ENCODE measurements at places on chromosomes 12 and 14.

- DNase-seq = no peak
These were observed 71.5 kb downstream of the SCARB1 start for GRCh38 chr12:124792156-124792555.

GRCh38 chr14:72303930-72304329, 371.7 kb downstream of the RGS6 start:
- DNase-seq = no peak

- DNase-seq = no peak
These were observed 29.3 kb downstream of the HECTD4 start for GRCh38 chr12:112352921-112353320.

DNA sequence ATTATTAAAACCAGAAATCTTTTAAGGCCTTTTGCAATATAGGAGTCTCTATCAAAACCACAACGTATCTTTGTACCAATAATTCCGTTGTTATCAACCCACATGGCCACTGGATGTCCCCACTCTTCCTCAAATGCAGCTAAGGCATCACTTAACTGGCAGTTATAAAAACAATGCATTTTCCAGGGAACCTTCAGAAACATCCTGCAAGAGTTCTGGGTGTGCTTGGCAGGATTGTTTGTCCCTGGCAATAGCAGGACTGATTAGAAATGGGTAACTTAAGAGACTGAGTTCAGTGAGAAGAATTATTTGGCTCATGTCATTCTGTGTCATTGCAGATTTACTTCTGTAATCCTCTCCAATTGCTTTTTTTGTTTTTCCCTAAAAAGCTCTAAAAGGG, 112.0 kb downstream of the SLC15A5 start:
- DNase-seq = no peak

DNA sequence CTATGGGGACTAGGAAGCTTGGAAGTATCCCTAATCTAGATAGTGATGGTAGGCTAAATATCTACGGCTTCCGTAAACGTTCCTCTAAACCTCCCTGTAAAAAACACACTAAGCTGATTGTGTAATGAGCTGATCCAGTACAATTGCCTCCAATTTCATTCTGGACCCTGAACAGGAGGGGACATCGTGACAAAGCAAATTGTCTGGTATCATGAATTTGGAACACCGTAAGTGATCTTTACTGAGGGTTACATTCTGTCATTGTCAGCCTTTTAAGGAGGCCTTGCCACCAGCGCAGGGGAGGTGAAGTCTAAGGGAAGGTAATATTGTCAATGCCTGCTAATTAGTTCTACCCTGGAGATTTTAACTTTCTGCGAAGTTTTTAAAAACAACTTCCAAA, 487 bp upstream of the MGST1 start:
- DNase-seq = no peak

DNA sequence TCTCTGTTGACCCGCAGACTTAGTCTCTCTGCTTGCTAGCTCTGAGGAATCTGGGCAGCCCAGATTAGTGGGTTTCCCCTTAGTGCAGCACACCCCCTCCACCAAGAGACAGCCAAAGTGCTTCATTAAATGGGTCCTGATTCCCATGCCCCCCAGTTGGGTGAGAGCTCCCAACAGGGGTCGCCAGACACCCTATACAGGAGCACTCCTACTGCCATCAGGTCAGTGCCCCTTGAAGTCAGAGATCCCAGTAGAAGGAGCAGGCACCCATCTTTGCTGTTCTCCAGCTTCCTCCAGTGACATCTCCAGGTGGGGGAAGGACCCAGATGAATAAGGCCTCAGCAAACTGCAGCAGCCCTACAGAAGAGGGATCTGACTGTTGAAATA, 36.7 kb upstream of the C14orf132 start:
- no peak for DNase-seq

Data from H1 (cell line).